ENCODE measurements at places on chromosomes 3 and 15.

DNA sequence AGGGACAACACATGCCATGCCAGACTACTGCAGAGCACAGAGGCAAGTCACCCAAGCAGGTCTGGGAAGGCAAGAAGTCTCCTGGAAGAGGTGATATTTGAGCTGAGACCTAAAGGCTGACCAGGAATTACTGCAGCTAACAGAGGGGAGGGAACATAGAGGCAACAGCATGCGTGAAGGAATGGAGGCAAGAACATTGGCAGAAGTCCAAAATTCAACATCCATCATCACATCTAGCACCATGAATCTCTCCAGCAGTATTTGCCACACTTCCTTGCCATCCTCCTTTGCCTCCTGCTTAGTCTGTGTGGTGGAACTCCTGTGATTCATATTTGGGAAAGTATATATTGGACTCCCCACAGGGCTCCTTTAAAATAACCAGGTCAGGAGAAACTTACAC, 870 bp upstream of the TSEN2 start:
- peak; percentile 30 for DNase-seq

DNA sequence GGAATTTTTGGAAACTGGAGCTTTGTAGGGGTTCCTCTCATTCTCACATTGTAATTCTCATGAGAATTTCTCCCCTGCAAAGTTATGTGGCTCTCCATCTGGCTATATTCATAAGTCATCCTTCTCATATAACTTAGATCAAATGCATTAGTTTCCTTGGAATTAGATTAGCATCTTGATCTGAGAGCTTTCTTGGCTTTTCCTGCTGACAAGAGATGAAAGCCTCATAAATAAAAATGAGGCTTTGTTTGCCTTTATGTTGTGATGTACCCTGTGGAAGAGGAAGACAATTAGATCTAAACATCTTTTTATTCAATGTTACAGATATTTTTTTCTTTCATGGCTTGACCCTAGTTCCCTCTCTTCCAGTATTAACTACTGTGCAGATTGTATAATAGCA, 165.4 kb upstream of the ZPLD1 start:
- no peak for DNase-seq

GRCh38 chr3:76997733-76998132, 42.2 kb upstream of the ROBO2 start:
- no peak for DNase-seq

DNA sequence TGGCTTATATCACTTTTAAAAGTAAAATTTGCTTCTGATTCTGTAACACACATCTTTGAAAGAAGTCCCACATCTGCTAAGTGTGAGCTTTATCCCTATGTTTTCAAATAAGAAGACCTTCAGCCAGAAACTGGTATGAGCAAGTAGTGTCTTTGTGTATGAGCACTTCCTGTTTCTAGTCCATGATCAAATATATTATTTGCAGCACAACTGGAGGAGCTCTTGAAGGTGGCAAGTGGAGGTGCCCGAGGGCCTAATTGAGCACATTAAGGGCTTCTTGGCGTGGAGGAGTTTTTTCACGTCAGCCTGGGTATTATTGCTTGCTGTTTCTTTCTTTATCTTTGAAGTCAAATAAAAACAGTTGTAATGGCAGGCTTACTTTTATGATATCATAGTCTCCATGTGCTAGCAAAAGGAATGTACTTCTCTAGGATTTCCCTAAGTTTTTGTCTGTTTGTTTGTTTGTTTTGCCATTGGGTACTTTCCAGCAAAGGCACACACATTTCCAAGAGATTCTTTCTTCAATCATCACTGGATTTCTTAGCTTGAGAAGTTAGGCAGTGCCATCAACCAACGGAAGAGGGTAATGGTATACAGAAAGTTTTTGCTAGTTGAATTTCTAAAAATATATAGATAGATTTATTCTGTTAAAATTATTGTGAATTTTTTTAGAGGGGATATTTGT, 68.1 kb downstream of the MEIS2 start:
- DNase-seq: no peak

DNA sequence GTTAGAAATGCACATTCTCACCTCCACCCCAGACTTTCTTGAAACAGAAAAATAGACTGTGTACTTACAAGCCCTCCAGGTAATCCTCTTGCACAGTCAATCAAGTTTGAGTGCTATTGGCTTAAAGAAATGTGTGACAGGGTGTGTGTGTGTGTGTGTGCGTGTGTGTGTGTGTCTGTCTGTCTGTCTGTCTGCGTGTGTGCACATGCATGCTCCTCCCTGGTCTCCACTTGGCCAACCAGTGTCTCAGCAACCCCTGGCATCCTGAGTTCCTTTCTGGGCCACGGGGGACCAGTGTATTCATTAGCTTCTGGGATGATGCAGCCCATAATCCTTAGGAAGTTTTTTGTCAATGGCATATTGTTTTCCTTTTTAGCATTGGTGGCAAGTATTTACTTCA, 128.8 kb upstream of the IL12A start:
- no peak for DNase-seq

DNA sequence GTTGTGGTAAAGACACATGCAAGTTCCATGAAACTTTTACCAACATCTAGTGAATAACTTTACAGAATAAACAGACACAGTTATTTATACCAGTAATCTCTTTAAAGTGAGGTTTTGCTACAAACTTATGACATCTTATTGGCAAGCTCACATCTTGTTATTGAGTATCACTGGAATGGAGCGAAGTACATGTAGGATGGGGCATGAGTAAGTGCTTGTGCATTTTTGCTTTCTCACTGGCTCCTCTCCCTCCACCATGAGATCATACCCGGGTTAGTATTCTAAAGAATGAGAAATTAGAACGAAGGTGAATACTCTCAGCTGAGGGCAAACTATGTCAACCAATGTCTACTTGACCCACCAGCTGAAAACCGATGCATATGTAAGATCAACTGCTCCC, 193.3 kb upstream of the ZNF717 start:
- no peak for DNase-seq

Measured in hematopoietic multipotent progenitor cell treated with erythropoietin and hydrocortisone succinate and interleukin-3 and kit ligand, for 8 days (in vitro differentiated cells).